SW 1271 (cell line): ENCODE measurements at places on chromosomes 5 and 9.
A peak's percentile ranks its signal among the peaks of the same experiment; 100 is the strongest.

DNA sequence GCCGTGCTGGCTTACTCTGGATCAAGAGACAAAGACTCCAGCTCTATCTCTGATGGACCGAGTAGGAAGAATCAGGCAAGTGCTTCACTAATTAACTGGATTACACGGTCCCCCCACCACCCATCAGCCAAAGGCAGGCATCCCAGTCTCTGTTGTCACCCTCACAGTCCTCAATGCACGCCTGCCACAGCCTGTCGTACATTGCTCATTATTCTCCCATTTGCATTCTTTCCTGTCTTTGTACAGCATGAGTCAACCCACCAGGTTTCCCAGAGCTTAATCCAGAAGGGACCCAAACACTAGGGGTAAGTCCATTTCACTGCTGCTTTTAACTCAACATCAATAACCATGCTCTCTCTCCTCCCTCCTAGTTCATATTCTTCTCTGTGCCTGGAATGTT is 44.4 kb downstream of the PCA3 start:
- DNase-seq: no peak

- DNase-seq: no peak
These were observed 97.3 kb downstream of the PLCXD3 start for GRCh38 chr5:41413074-41413473.

DNA sequence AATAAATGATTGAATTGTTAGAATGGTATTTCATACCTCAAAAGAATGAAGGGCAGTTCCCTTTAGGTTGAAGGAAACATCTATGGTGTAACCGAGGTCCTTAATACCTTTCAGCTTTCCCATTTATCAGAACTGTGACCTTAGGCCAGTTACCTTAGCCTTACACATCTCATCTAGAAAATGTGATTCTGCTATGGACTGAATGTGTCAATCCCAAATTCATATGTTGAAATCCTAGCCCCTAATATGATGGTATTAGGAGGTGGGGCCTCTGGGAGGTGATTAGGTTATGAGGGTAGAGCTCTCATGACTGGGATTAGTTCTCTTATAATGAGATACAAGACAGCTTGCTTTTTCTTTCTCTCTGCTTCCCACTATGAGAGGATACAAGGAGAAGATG is 441.9 kb downstream of the PLK2 start:
- DNase-seq: no peak

- no peak for DNase-seq
These were observed 76.4 kb upstream of the ARAP3 start for GRCh38 chr5:141758310-141758998.

DNA sequence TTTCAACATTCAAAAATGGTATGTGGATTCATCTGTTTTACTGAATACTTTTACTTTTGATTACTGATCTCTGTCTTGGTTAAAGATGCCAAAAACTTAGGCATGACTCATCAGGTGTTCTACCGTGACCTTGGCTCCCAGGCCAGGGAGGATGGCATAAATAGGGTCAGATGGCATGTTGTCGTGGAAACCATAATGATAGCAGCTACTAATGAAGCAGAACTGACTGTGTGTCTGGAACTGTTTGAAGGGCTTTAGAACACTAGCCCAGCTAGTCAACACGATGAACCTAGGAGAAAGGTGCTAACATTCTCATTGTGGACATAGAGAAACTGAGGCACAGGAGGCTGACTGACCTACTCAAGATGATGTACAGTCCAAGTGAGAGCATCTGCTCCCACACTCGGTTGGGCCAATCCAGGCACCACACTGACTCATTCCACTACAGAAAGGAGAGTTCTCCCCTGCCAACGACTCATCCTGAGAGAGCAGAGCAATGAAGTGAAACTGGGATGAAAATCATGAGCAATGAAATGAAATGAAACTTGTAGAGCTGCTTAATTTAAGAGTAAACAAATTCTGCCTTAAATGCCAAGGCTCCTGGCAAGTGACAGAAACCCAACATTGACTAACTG is 116.0 kb downstream of the TENT4A start:
- no peak for DNase-seq

GRCh38 chr9:99820685-99821395 is 845 bp upstream of the NR4A3 start:
- no peak for DNase-seq

- no peak for DNase-seq
These were observed 22.5 kb upstream of the HMGCS1 start for GRCh38 chr5:43335681-43336080.

GRCh38 chr5:94244921-94245320 is 373.5 kb downstream of the KIAA0825 start:
- DNase-seq: no peak

DNA sequence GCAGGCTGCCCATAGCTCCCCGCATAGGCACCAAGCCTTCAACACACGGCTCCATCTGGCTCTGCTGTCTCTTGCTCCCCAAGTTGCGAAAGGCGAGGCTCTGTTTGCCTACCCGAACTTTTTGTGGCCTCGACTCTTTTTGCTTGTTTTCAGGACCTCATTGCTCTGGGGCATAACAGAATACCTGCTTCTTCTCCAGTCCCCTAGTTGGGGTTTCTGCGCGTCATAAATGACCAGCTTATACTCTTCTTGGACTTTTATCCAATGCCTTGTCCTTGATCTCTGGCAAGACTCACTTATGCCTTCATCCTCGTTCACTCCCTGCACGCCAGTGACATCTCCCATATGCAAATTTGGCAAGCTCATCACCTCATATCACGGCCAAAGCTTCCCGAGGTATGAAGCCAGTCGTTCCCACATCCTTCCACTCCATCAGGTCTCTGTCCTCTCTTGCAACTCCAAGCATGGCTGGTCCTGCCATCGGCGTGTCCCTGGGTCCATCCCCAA is 238.8 kb upstream of the ADAMTS16 start:
- DNase-seq: no peak

DNA sequence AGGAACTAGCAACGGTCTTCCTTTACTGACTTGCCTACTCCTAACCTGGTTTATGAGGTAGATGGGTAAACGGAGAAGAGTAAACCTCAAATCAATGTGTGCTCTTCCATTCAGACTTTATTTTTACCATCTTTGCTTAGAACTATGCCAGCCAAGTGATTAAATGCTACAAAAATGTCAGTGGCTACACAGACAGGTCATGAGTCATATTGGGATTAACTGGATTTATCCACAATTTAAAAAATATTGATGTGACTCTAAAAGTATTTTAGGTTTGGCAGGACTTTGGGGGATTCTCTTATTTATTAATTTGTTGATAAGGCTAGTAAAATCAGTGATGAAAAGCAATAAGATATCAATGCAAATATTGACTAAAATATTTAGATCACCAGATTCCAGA is 275.0 kb downstream of the PLK2 start:
- peak; percentile 55 for DNase-seq

GRCh38 chr9:117733465-117733864 is 29.3 kb downstream of the TLR4 start:
- no peak for DNase-seq

GRCh38 chr5:59180515-59180914 is 597.6 kb downstream of the RAB3C start:
- no peak for DNase-seq

DNA sequence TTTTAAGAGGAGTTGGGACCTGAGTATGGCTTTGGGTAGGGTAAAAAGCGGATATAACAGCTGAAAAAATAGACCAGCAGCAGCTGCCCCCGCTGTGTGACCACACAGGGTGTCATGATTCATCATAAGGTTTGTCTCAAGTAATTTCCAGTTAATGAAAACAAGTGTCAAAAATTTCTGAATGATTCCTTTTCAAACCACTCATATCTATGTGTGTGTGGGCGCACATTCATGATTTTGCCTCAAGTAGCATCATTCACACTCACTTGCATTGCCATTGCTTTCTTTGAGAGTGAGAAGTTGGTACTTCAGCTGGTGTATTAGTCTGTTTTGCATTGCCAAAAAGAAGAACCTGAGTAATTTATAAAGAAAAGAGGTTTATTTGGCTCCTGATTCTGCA is 12.1 kb upstream of the TNFAIP8 start:
- no peak for DNase-seq
